GM04504 (cell line): ENCODE measurements at places on chromosomes 12 and 14.

DNA sequence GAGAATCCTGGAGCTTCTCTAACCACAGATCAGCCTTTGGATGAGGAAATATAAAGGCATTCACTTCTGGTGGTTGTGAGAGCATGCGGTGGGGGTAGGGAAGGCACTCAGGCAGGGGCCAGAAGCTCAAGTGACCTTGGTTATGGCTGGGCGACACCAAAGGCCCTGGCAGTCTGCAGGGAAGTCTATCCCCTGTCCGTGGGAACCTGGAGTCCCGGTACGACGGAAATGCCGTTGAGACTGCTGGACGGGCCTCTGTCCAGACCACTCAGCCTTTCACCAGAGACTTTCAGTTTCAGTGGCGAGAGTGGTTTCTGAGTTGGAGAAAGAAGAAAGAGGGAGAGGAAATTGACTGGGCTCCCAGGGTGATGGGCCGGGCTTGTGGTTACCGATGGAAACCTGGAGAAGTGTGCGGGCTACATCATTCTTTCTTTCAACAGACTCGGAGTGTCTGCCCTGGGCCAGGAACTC is 20.9 kb downstream of the ISCA2 start:
- peak; percentile 59 for DNase-seq

GRCh38 chr12:18430425-18431048 is 169.2 kb downstream of the PIK3C2G start:
- peak; percentile 37 for DNase-seq

GRCh38 chr12:28059668-28060067 is 87.1 kb upstream of the PTHLH start:
- no peak for DNase-seq

DNA sequence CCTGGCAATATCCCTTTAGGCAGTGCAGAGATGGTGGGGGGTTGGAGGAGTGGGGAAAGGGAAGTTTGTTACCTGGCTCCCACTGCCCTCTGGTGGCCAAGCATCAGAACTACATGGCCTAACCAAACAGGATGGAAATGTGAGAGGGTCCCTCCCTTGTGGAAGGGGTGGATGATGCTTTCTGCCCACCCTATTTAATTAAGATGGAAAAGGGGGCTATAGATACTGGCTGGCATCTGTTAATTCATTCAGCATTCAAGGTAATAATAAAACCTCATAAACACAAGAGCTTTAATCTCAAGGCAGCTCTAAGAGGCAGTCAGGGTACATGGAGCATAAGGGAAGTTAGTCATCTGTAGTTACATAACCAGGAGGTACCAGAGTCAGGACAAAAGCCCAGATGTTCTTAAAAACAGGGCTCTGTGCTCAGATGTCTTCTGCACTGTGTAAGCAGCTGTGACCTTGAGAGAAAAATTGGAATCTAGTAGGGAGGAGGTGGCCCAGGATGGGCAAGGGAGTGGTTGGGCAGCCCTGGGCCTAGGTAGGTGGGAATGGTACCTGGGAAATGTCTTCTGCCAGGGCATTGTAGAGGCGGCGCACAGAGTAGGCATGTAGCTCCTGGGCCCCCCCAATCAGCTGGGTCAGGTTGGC is 4.6 kb downstream of the AP1G2 start:
- DNase-seq = no peak

DNA sequence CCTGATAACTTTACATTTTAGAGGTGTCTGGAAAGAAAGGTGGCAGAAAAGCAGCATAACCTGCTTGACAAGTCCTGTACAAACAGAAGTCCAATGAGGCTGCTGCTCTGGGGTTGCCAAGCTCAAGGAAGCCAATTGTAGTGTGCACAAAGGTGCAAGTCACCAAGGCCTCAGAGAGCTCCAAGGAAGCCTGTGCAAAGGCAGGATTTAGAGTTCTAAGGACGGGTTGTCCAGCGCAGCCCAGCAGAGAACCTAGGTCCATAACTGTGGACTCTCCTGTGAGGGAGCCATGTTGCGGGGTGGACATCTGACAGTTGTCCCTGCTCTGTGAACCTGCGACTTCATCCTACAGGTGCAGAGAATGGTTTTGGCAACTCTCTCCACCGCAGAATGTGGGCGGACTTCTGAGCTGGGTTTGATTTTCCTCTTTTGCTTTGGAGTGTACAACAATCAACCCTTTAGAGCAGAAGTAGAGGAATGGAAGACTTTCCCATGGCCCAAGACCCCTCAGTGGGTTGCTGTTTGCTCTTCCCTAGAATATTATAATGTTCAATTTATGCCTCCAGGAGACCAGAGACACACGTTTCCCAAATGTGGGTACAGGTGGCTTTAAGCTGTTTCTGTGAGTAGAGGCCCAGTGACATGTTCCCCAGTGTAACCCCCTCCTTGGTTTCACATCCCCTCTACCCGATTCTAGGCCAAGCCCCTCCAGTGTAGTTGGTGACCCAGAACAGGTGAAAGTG is 81.0 kb downstream of the ETV6 start:
- no peak for DNase-seq

DNA sequence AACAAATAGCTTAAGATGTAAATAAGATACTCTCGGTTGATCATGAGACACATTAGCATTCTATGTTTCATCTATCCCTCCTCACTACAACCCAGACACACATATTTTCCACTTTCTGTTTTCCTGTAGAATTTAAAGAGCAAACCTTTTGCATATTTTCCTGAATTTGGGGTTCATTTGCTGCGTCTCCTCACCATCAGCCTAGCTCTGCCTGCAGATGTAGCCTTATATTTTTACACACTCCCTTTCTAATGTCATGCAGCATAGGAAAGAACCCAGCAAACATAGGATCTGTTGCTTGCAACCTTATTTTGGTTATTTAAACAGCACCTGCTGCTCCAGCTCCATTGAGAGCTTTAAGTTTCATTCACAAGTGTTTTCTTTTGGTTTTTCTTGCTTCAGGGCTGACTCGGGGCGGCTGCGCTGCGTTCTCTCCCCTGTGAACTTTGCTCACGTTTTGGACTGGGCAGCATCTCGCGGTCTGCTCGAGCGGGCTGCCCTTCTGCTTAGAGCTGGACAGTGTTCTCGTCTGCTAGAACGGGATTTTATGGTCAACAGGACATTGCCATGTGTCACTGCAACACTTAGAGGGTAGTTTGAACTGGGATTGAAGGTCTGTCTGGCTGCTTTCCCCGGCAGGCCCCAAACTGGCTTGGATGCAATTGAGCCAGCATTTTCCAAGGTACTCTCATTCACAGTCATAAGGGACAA is 57.8 kb upstream of the VRK1 start:
- DNase-seq = no peak

DNA sequence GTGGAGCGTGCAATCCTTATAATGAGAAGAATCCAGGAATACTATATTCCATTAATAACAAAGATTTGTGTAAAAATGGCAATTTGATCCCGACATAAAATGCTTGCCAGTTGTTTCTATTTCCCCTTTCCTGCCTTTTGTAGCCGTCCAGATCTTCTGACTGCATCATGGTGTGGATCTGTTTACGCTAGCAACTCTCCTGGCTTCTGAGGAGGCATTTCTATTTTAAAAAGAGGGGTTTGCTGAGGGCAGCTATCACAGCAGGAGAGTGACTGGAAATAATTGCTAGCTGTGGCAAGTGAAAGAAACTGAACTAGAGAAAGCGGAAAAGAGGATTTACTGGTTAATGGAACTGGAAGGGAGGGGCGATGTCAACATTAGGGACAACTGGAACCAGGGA is 145.6 kb downstream of the ATP23 start:
- DNase-seq = no peak

- no peak for DNase-seq
Observed at GRCh38 chr14:45716572-45716971, 463.6 kb upstream of the MIS18BP1 start.

DNA sequence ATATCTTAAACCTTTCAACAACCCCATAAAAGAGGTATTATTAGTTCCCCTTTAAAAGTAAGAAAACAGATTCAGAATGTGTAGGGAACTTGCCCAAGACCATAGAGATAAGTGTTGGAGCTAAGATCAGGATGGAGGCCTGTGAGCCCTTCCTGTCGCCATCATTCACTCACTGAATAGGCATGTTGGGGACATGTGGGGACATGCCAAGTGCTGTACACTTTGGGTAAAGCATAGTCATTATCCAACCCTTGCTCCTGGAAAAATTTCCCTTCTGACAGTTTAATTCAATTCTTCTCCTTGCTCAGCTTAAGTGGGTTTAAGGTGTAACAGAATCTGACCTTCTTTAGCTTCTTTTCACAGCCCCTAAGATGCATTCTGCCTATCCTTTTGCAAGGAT is 28.0 kb upstream of the C12orf42 start:
- DNase-seq = no peak

DNA sequence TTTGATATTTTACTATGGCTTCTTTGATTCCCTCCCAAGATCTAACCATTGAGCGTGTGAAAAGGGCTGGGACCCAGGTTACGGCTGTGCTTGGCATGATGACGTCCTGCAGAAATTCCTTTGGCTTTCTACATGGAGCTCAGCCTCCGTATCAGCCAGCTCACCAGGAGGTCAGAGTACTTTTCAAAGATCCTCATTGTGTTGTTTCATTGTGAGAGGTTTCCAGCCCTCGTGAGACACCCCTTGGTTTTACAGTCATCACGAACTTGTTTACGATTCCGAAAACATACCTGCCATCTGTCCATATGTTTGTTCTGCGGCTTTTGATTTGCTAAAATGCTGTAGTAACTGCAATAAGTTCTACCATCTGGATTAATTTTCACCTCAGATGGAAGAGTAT is 453.1 kb downstream of the TMEM121 start:
- no peak for DNase-seq

- no peak for DNase-seq
Observed at GRCh38 chr14:75702616-75703261, 41.7 kb downstream of the TTLL5 start.

GRCh38 chr12:6700646-6701051 is at the start of gene PIANP:
PIANP (minus strand) TSS chr12:6700815; CDS start chr12:6698061, 2,754 bp downstream.
- DNase-seq = no peak

GRCh38 chr14:63656194-63656593 is 14.5 kb upstream of the WDR89 start:
- DNase-seq = no peak

GRCh38 chr14:98304574-98304973 is 967.4 kb downstream of the BCL11B start:
- no peak for DNase-seq

DNA sequence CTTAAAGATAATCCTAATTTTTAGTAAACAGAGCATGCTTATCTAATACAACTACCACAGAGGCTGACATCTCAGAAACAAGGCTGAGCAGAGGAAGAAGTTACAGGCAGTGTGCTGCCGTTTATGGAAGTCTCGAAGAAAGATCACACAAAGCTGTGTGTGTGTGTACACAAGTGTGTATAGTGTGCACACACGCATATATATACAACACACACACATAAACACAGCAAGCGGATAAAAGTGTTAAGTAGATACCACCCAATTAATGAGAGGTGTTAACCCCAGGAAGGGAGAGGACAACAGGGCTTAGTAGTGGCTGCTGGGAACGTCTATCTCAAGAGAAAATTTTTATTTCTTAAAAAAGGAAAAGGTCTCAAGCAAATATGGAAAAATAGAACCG is 15.3 kb downstream of the CCDC88C start:
- DNase-seq = no peak

DNA sequence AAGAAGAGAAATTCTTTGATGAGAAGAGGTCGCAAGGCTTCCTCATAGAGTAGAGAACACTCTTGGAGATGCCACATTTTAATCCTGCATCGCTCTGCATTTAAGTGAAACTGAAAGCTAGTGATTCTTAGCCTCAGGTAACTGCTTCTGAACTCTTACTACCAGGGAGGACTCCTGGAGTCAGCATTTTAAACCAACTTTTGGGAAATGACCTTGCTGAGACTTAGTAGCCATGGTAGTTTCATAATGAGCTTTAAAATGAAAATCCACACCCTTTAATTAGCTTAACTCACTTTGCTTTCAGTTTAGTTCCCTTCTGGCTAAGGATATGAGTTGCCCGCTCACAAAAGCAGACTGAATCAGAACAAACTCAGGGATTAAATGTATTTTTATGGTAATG is 80.3 kb downstream of the SYNE2 start:
- DNase-seq = no peak

GRCh38 chr12:70383484-70383883 is 17.4 kb downstream of the KCNMB4 start:
- no peak for DNase-seq

- no peak for DNase-seq
Observed at GRCh38 chr12:86148071-86148470, 108.1 kb downstream of the MGAT4C start.

DNA sequence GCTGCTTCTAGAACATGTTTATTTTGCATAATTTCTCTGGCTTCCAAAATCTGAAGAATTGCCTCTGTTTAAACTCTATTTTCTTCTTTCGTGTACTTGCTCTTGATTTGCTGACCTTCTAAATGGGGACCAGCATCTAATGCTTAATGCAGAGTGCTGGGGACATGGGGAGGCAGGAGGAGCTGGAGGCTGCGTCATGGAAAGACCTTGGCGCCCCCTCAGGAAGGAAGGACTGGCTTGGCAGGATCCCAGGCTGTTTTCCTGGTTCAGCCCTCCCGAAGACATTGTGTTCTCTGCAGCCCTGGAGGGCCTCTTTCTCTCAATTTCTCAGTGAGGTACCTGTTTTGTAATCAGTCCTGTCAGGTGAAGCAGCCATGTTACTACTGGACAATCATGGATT is 5.5 kb downstream of the PRKCH start:
- no peak for DNase-seq

DNA sequence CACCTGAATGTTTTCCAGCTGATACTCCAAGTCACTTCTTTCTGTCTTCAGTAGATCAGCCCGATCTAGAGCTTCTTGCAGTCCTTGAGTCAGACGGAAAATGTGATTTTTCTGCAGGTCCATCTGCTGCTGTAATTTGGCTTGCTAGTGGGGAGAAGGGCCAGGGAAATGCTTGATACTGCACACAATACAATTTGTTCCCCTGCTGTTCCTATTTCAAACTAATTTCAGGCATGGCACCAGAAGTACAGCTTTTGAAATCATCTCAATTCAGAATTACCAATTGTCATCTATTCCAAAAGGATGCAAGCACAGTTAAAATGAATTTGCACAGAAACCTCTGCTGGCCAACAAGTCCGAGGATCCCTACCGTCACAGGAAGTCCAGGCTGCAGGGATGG is 53.4 kb downstream of the PRKAB1 start:
- DNase-seq = no peak

GRCh38 chr14:40574780-40575179 is 1031.9 kb upstream of the LRFN5 start:
- DNase-seq = no peak

- DNase-seq = no peak
Observed at GRCh38 chr14:79742142-79742541, 469.2 kb downstream of the DIO2 start.

DNA sequence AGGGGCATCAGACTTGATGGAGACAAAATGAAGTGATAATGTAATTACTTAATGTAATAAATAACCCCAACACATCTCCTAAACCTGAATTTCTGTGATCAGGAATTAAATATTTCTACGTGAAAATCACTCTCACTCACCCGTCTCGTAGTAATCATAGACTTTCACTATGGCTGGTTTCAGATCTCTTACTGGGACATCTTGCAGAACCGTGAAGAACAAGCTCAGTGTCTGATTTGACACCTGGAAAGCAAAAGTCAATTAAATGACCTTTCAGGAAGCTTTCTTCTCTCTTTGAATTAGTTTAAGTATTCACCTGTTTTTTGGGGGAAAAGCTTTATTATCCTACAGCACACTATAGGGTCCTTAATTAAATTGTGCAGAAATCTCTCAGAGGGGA is 47.1 kb downstream of the A2M start:
- no peak for DNase-seq

- no peak for DNase-seq
Observed at GRCh38 chr14:34161351-34162082, 210.6 kb upstream of the EGLN3 start.

GRCh38 chr12:111596985-111597830 is 1.9 kb downstream of the ATXN2 start:
- no peak for DNase-seq

- DNase-seq = no peak
Observed at GRCh38 chr12:64532734-64533351, 77.5 kb upstream of the RASSF3 start.
